B cell (primary cell): ENCODE measurements at places on chromosomes 2 and 18. TPM values are rescaled to one million over a fixed set of nuclear protein-coding genes. Genes with fewer than 3 reads are reported as not detected.
A peak's percentile ranks its signal among the peaks of the same experiment; 100 is the strongest.

DNA sequence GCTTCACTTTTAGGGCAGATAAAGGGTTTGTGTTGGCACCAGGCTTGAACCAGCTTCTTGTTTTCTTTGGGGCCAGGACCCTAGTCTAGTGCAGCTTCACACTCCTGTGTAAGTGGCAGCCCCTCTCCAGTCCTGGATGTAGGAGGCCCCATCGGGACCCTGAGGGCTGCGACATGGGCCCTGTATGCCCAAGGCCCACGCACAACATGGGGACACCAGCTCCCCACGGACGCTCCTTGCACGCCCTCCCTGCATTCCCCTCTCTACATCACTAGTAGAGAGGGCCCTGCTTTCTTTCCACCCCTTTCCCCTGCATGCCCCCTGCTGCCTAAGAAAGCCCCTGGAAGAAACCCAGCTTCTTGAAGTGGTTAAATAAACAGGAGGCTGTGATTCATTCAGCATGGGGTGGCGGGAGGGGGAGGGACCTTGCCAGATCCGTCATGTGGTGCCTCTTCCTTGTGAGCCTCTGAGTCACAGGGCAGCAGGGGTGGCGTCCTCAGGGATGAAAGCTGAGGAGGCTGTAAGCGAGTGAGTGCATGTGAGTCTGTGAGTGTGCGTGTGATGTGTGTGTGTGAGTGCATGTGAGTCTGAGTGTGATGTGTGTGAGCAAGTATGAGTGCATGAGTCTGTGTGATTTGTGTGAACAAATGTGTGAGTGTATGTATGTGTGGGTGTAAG is 42.5 kb downstream of the COPS8 start:
- no peak overlapping the region for H3K4me3 ChIP-seq
- no peaks in the 10 kb centered on the region for H3K36me3 ChIP-seq
- H3K27me3 ChIP-seq = no peaks in the 10 kb centered on the region
- no peaks in the 10 kb centered on the region for H3K4me1 ChIP-seq
- DNase-seq = no peak

DNA sequence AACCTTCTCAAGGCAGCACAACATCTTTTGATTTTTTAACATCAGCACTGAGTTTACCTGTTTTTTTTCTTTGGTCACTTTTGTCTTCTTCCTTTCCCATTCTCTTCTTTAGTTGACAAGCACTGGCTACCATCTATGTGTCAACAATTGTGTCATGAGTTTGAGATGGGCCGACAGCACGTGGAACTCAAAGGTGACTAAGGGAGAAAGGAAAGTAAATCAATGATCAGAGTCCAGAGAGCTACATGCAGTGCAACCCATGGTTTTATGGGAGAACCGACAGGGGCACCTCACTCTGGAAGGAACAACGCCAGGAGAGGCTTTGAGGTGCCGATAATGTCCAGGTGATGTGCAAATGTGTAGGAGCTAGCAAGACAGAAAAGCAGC is 755.5 kb downstream of the RNF144A start:
- no peaks in the 10 kb centered on the region for H3K36me3 ChIP-seq
- no peaks in the 10 kb centered on the region for H3K4me1 ChIP-seq
- no peak overlapping the region for H3K4me3 ChIP-seq
- H3K27ac ChIP-seq = no peak overlapping the region
- no peak for DNase-seq

GRCh38 chr2:182447163-182447562 is 20.3 kb upstream of the PDE1A start:
- H3K36me3 ChIP-seq = no peaks in the 10 kb centered on the region
- no peak for DNase-seq
- H3K4me3 ChIP-seq = no peak overlapping the region
- H3K27ac ChIP-seq = no peak overlapping the region

DNA sequence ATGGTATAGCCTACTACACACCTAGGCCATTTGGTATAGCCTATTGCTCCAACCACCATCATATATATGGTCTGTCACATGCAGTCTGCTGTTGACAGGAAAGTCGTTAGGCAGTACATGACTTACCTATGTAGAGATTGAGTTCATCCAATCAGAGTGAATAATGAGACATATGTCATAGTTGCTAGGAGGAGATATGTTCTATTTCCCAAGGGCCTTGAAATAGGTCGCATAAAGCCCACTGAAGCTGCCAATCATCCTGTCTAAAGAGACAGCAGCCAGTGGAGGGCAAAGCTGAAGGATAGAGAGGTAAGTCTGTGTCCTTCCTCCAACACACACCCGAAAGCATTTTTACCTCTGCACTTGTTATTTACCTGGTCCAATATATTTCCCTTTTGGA is 263.4 kb downstream of the PTPRM start:
- no peaks in the 10 kb centered on the region for H3K27me3 ChIP-seq
- DNase-seq = no peak
- no peaks in the 10 kb centered on the region for H3K36me3 ChIP-seq

GRCh38 chr2:233919938-233920337 is 2.8 kb downstream of the TRPM8 start:
- no peak overlapping the region for H3K4me3 ChIP-seq
- H3K4me1 ChIP-seq = no peaks in the 10 kb centered on the region
- no peaks in the 10 kb centered on the region for H3K27me3 ChIP-seq

GRCh38 chr2:7203056-7203467 is 285.9 kb downstream of the RNF144A start:
- H3K36me3 ChIP-seq = no peaks in the 10 kb centered on the region
- no peaks in the 10 kb centered on the region for H3K27me3 ChIP-seq
- peak; percentile 39 for DNase-seq
- no peak overlapping the region for H3K4me3 ChIP-seq

DNA sequence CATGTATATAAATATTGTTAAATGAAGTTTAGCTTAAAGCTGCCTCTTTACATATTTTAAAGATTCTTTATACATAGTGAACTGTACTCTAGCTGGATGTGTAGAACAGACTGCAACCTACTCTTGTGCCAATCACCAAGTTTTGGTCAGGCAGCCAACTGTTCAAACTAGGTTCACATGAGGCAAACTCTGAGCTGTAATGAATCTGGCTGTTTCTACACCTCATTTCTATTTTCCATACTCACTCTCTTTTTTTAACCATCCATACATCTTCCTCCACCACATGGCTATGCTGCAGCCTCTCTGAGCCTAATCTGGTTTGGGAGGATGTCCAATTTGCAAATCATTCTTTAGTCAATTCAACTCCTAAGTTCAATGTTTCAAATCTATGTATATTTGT is 974.8 kb downstream of the CNTNAP5 start:
- H3K36me3 ChIP-seq = no peaks in the 10 kb centered on the region
- H3K4me1 ChIP-seq = no peaks in the 10 kb centered on the region
- no peak for DNase-seq
- no peak overlapping the region for H3K27ac ChIP-seq
- no peaks in the 10 kb centered on the region for H3K27me3 ChIP-seq
- no peak overlapping the region for H3K4me3 ChIP-seq

- no peak for DNase-seq
- no peaks in the 10 kb centered on the region for H3K4me1 ChIP-seq
- no peaks in the 10 kb centered on the region for H3K36me3 ChIP-seq
- no peak overlapping the region for H3K4me3 ChIP-seq
- no peak overlapping the region for H3K27ac ChIP-seq
Observed at GRCh38 chr18:71505526-71505925, 1038.6 kb downstream of the CBLN2 start.

DNA sequence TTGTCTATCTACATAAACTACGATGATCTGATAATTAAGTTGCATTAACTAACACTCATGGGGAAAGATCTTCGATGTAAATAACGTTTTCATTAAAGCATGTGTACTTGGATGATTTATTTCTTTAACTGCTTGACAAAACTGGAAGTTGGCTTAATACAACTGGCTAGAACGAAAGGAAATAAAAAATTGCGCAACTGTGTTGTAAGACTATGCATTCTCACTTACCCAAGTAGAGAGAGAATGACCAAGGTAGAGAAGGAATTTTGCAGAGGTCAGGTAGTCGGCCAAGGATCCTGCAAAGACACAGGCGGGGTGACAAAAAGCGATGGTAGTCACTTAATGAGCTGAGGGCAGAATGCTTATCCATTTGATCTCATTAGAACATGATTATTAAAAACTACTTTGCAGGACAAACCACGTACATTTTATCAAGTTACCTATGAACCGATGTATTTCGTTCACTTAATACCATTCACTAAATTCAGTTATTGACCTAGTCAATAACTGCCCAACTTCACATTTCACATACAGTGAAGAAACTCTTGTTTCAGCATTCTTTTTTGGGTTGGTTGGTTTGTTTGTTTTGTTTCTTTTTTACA is 900 bp downstream of the SLC40A1 start:
- no peak overlapping the region for H3K4me3 ChIP-seq
- H3K27ac ChIP-seq = no peak overlapping the region
- DNase-seq = no peak
- H3K36me3 ChIP-seq = no peaks in the 10 kb centered on the region
- H3K4me1 ChIP-seq = peaks cover 12% of the 10 kb centered on the region

GRCh38 chr18:63374540-63374939 is 7.5 kb upstream of the KDSR start:
- no peak overlapping the region for H3K27ac ChIP-seq
- no peak overlapping the region for H3K4me3 ChIP-seq
- no peaks in the 10 kb centered on the region for H3K4me1 ChIP-seq
- H3K27me3 ChIP-seq = no peaks in the 10 kb centered on the region

DNA sequence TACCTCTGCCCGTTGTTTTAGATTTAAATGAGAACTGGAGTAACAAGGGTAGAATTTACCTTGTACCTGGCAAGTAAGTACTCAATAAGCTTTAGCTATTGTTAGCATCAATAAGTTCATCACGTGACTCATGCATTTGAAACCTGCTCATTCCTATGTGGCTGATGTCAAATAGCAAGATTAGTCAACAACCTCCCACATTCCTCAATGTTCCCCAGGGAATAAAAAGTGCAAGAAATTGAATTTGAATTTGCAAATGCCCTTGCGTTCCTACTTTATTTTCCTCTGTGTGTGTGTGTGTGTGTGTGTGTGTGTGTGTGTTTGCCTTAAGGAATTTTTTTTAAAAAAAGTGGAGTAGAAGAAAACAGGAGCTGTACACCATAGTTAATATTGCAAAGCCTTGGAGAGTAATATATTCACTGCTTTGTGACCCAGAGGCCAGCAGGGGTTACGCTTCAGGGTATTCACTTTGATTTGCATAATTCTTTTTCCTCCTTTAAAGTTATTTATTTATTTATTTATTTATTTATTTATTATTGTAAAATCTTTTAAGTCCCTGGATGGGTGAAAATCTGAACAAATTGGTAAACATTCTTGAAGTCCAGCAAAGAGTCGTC is 43.9 kb upstream of the DNAH7 start:
- H3K27me3 ChIP-seq = no peaks in the 10 kb centered on the region
- DNase-seq = no peak
- H3K4me1 ChIP-seq = peaks cover 4% of the 10 kb centered on the region
- no peak overlapping the region for H3K4me3 ChIP-seq
- H3K27ac ChIP-seq = no peak overlapping the region
- H3K36me3 ChIP-seq = no peaks in the 10 kb centered on the region

DNA sequence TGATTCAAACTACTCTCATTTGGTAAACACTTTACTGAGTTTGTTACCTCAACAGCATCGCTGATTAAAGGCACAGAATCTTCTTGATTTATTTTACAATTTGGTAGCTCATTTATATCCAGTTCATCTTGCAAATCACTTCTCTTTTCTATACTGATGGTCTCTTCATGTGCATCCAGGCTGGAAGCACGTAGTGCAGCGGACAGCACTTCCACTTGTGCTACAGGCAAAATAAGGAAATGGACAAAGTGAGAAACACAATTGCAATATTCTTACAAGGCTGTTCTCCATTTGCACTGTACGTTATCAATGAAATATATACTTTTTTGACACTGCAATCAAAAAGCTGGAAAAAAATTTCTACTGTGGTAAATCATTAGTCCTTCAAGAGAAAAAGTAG is 51.0 kb downstream of the PPP4R1 start:
- H3K27me3 ChIP-seq = no peaks in the 10 kb centered on the region
- H3K27ac ChIP-seq = no peak overlapping the region
- H3K4me3 ChIP-seq = no peak overlapping the region
- H3K4me1 ChIP-seq = no peaks in the 10 kb centered on the region
- no peak for DNase-seq

- no peaks in the 10 kb centered on the region for H3K27me3 ChIP-seq
- no peak for DNase-seq
- no peak overlapping the region for H3K27ac ChIP-seq
- no peaks in the 10 kb centered on the region for H3K36me3 ChIP-seq
- H3K4me1 ChIP-seq = no peaks in the 10 kb centered on the region
Observed at GRCh38 chr2:41127351-41127750, 675.5 kb upstream of the SLC8A1 start.

DNA sequence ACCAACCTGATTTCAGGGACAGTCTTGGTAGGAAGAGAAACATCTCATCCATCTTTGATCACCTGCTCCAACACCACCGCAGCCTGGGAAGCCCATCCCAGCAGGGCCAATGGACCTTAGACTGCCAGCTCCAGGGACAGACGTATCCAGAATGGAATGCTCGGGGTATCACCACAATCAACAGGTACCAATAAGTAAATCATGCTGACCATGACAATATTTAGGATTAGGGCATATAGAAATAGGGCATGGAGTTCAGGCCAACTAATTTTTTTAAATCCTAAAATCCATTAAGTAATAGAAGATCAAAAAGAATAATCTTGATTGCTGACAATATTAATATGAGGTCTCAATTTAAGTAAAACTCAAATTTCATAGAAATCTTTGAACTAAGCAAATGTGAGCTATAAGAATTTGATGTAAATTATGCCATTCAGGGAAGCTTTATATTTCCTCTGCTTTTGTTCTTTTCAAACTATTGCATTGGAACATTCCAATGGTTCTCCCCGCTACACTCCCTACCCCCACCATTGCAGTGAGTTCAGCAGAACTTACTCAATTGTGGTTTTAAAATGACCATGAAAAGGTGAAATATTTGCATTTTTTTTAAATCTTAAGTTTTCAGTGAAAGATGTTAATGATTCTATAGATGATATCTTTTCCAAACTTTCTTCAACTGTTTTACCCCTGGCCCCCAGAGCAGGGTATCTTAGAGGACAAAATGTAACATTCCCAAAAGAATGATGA is 138.6 kb downstream of the DNER start:
- H3K36me3 ChIP-seq = no peaks in the 10 kb centered on the region
- H3K4me3 ChIP-seq = no peak overlapping the region
- no peaks in the 10 kb centered on the region for H3K4me1 ChIP-seq
- no peak overlapping the region for H3K27ac ChIP-seq
- DNase-seq = no peak
- no peaks in the 10 kb centered on the region for H3K27me3 ChIP-seq

DNA sequence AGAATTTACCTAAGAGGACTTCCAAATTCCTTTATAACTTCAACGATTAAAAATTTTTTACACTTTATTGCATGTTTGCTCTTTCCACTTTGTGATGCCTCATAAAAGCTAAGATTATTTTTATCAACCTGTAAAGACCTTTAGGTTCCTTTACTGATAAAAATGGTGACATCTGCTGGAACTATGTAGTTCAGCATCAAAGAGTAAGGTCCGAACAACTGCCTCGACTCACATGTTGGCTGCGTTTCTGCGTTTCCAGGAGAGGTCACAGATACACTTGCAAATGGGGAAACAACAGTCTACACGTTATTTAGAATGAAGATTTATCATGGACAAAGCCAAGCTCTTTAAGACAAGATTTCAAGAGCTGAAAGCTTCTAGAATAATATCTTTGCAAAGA is 18.8 kb upstream of the TMX3 start:
- no peak overlapping the region for H3K27ac ChIP-seq
- H3K4me3 ChIP-seq = no peak overlapping the region
- DNase-seq = no peak
- H3K4me1 ChIP-seq = no peaks in the 10 kb centered on the region
- H3K27me3 ChIP-seq = no peaks in the 10 kb centered on the region
- H3K36me3 ChIP-seq = no peaks in the 10 kb centered on the region

The NYAP2 gene
- 0.15 and 0.17 TPM in 2 replicates for total RNA-seq

The ZNF521 gene
- 9.0 and 12.3 TPM in 2 replicates for total RNA-seq

The TDRD15 gene
- 1.1 and 1.5 TPM in 2 replicates for total RNA-seq

The KCNG2 gene
- not detected in 2 replicates for total RNA-seq

The GMPPA gene
- total RNA-seq = 27.8 and 32.0 TPM in 2 replicates

The C2orf78 gene
- not detected in 2 replicates for total RNA-seq

The RTP5 gene
- not detected in 2 replicates for total RNA-seq

The EIF2AK2 gene
- 36.2 and 36.9 TPM in 2 replicates for total RNA-seq

The KIF5C gene
- 6.0 and 6.1 TPM in 2 replicates for total RNA-seq
